ENCODE measurements at places on chromosomes 11 and 22.

- DNase-seq, result no peak
Observed at GRCh38 chr22:35642305-35642741, 5.9 kb upstream of the APOL6 start.

- no peak for DNase-seq
Observed at GRCh38 chr11:112162761-112163546, 940 bp downstream of the IL18 start.

DNA sequence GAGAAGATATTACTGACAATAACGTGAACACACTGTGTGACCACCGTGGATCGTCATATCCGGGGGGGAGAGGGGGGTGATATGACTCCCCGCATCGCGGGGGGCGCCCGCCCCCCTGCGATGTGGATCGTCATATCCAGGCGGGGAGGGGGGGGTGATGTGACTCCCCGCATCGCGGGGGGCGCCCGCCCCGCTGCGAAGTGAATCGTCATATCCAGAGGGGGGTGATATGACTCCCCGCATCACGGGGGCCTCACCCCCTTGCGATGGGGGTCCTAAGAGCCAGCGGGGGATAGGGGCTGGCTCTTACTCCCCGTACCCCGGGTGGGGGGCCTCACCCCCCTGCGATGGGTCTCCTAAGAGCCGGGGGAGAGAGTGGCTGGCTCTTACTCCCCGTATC is 19.9 kb downstream of the UNC93B1 start:
- DNase-seq, result no peak

GRCh38 chr22:27220339-27220738 is 563.0 kb downstream of the MIAT start:
- DNase-seq, result no peak

- peak; percentile 9 for DNase-seq
Observed at GRCh38 chr11:6438979-6439571, 1.7 kb downstream of the HPX start.

GRCh38 chr11:8075119-8075726 is 5.8 kb upstream of the TUB start:
- DNase-seq, result no peak

GRCh38 chr22:37816543-37817180 is 6.5 kb upstream of the GALR3 start:
- no peak for DNase-seq

- DNase-seq, result no peak
Observed at GRCh38 chr22:44574640-44575380, 76.8 kb upstream of the RTL6 start.

DNA sequence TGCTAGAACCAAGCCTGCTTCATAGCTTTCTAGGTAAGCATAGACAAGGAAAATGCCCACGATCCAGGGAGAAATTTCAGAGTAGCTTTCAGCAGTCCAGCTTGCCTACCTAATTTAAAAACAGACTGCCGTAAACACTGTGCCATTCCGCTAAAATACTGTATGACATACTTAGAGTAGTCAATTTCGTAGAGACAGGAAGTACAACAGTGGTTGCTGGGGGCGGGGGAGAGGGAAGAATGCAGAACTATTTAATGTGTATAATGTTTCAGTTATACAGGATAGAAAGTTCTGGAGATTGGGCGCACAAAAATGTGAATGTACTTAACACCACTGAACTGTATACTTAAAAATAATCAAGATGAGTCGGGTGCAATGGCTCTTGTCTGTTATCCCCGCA is 56.7 kb downstream of the C11orf58 start:
- no peak for DNase-seq

- no peak for DNase-seq
Observed at GRCh38 chr22:19928207-19928606, 13.4 kb upstream of the COMT start.

DNA sequence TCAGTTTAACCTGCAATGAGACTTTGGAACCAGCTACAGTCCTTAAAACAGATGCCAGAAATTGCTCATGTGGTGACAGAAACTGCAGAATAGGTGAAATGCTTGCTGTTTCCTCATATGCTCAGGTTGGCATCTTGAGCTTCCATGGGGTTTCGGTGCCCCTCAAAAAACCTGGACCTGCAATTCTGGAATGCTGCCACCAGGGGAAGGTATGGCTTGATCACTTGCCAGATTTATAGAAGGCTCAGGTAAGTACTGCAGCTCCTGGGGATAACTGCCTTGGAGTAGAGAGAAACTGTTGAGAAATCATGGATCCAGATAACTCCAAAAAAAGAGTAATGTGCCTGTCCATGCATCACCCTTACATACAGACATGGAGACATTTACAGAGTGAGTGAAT is 113.0 kb downstream of the CTTN start:
- DNase-seq, result no peak

- DNase-seq, result no peak
Observed at GRCh38 chr11:65863889-65864705, 3.9 kb downstream of the MUS81 start.

DNA sequence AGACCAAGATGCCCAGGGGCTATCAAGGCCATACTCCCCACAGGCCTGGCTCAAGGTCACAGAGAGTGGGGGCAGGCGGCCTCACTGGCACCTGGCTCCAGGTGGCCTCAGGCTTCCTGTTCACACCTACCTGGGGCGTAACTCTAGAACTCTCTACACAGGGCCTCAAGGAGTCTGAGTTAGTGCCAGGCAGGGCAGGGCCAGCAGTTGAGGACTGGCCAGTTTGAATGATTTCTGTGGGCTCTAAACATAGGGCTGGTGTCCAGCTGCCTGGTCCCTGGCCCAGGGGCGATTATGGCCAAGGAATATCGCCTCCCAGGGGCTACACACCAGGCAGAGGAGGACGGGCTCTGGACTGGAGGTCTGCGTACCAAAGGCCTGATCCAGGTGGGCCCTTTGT is 79.2 kb downstream of the WNT7B start:
- no peak for DNase-seq

DNA sequence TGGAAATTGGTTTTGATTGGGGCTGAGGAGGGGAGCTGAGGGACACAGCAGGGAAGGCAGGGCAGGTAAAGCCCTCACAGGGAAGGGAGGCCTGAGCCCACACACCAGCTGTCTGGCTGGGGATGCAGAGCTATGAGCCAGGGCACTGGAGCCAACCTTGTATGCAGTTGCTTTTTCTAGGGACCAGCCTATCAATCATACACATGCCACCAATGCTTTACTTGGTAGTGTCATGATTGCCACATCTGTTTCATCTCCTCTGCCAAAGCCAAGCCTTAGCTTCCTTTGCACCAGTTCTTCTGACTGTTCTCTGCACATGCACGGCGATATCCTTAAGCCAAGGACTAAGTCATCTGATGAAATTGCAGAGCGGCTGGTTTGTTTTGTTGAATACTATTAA is 207.1 kb upstream of the PLET1 start:
- no peak for DNase-seq

- DNase-seq, result no peak
Observed at GRCh38 chr11:112292188-112292587, 31.5 kb upstream of the PLET1 start.

DNA sequence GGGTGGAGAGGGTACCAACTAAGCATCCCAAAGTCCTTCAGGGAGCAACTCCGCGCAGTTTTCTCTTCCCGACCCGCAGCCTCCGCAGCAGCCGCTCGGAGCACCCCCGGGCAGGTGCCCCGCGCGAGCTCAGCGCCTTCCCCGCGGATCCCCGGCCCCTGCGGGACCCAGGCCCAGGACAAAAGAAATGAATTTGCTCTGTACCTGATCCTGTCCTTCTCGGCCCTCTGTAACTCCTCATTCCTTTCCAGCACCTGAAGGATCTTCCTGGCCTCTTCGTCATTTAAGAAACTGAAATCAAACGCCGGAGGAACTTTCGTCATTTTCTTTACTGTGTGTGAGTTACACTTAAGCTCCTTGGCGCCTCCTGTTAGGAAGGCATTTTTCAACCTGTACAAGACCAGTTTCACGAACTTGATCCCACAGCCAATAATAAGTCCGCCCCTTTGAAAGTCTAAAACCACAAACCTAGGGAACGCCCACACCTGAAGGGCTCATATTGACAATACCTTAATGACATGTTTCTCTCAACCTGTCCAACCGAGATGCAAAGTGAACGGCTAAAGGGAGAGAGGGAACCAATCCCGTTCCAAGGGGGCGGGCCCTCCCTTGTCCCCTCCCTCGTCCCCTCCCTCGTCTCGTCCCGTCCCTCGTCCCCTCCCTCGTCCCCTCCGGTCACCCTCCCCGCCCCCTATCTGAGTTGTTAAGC is at the start of gene EXPH5:
EXPH5 (minus strand) TSS at position 555 of the 709 bp plus-strand sequence; CDS start at position 323, 232 bp downstream.
- peak; percentile 72 for DNase-seq

GRCh38 chr22:43260331-43261231 is 73.6 kb upstream of the TTLL12 start:
- DNase-seq, result no peak

GRCh38 chr22:44382116-44383038 is 69.6 kb upstream of the SHISAL1 start:
- no peak for DNase-seq

GRCh38 chr11:19519353-19519752 is 193.3 kb upstream of the NAV2 start:
- no peak for DNase-seq

DNA sequence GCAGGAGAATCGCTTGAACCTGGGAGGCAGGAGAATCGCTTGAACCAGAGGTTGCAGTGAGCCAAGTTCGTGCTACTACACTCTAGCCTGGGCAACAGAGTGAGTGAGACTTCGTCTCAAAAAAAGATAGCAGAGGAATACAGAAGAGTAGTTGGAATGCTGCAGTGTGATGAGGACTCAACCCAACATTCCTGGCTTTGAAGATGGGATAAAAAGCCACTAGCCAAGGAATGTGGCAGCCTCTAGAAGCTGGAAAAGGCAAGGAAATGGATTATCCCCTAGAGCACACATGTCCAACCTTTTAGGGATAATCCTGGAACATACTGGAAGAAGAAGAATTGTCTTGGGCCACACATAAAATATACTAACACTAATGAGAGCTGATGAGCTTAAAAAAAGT is 13.9 kb downstream of the SLC25A17 start:
- no peak for DNase-seq

- DNase-seq, result no peak
Observed at GRCh38 chr11:1039481-1040427, 3.2 kb upstream of the MUC6 start.

GRCh38 chr11:114566276-114566675 is 6.6 kb upstream of the NXPE1 start:
- DNase-seq, result no peak

- DNase-seq, result no peak
Observed at GRCh38 chr11:125075900-125076317, 12.8 kb downstream of the SLC37A2 start.

DNA sequence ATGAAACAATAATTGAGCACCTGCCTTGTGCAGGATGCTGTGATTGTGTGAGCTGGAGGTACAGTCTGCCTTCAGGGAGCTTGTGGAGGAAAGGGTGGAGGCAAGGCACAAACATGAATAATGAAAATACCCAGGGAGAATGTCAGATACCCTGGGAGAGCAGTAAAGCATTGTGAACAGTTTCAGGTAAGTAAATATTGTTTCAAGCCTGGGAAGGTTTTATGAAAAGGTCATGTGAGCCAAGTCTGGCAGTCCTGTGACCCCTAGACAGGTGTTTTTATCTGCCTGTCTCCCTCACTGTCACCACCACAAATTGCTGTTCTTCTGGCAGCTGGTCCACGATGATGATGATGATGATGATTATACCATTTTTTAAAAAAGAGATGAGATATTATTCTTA is 32.0 kb downstream of the SPECC1L start:
- DNase-seq, result no peak

GRCh38 chr11:114077482-114078305 is 18.2 kb downstream of the ZBTB16 start:
- DNase-seq, result no peak

- no peak for DNase-seq
Observed at GRCh38 chr22:26463101-26463661, 20.4 kb downstream of the HPS4 start.

DNA sequence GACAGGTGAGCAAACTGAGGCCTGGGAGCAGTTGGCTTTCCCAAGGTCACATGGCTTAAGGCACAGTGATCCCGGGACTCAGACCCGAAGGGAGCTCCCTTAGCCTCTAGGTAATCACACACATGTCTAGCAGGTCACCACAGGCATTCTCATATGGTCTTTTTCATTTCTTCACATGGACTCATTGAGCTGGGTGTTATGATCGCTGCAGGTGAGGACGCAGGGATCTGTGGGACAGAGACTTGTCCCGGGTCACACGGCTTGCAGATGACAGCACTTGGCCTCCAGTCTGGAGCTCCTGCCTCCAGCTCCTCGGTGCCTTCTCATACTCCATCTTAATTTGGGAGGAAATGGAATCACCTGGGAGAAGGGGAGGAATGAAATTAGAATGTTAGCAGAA is 23.6 kb upstream of the CACNG2 start:
- no peak for DNase-seq

- no peak for DNase-seq
Observed at GRCh38 chr11:124075841-124076651, 34.9 kb upstream of the OR10G7 start.

- no peak for DNase-seq
Observed at GRCh38 chr11:133522344-133522743, 10.0 kb downstream of the OPCML start.

DNA sequence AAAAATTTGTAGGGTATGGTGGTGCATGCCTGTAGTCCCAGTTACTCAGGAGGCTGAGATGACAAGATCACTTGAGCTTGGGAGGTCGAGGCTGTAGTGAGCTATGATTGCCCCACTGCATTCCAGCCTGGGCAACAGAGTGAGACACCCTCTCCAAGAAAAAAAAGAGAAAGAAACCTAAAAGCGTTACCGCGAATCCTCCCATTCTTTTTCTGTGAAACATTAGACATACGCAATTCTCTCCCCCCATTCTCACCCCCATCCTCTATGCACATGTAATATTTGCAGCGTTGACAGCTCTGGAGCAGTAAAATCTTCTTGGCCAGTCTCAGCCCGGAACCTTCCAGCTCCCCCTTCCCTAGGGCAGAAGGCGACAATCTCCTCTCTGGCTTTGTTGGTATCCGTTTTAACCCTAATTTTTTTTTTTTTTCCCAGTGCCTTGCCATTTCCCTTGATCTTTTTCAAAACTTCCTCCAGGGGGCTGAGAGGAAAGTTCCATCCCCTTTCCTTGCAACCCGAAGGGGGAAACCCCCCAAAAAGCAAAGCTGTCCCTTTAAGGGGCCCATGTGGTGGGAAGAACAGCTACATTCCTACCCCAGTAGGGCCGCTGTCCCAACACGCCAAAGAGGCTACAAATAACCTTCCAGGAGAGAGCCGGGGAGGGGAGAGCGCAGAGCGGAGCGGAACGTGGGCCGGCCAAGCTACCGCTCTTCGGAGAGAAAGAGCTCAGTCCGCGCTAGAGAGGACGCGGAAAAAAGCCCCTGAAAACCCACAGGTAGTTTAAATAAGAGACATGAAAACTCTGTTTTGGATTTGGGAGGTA is 1.9 kb downstream of the LRP4 start:
- DNase-seq, result no peak

- no peak for DNase-seq
Observed at GRCh38 chr11:19966441-19966840, 193.8 kb downstream of the DBX1 start.

GRCh38 chr11:121889931-121890330 is 226.1 kb downstream of the BLID start:
- DNase-seq, result no peak

GRCh38 chr22:49513358-49513851 is 314.3 kb downstream of the BRD1 start:
- DNase-seq, result no peak

All from T-helper 17 cell (primary cell).